ENCODE measurements at places on chromosomes 3 and 15.

- DNase-seq = no peak
Observed at GRCh38 chr15:70195171-70195570, 97.5 kb upstream of the TLE3 start.

GRCh38 chr15:36941798-36942197, 158.6 kb downstream of the MEIS2 start:
- no peak for DNase-seq

GRCh38 chr15:47466357-47466756, 250.9 kb upstream of the SEMA6D start:
- no peak for DNase-seq

- DNase-seq = no peak
Observed at GRCh38 chr3:197956626-197956988, 3.4 kb upstream of the LMLN start.

DNA sequence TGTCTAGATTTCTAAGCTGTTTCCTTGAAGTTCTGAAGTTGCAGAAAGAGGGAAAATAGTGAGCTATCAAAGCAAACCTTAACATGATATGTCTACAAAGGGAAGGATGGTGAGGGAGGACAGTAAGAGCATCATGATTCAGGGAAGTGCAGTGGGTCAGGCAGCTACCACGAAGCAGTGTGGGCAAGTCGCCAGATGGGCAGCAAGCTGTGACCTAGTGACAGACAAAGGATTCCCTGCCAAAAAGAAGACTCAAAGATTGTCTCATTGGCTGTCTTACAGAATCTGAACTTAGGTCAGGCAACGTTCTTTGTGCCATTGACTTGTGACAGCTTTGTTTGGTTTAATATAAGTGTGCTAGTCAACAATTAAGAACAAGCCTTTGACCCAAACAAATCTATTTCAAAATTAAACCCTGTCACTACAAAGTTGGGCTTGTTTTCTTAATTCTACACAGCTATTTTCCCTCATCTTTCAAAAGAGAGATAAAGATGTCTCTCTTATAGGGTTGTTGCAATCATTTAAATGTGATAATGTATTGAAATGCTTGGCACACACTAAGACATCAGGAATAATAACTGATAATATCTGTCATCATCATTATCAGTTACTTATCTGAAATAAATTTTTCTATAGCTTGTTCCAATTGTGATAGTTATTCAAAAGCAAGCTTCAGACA, 153.3 kb downstream of the ECT2 start:
- no peak for DNase-seq

GRCh38 chr15:54638666-54639065, 558.1 kb downstream of the RSL24D1 start:
- no peak for DNase-seq

DNA sequence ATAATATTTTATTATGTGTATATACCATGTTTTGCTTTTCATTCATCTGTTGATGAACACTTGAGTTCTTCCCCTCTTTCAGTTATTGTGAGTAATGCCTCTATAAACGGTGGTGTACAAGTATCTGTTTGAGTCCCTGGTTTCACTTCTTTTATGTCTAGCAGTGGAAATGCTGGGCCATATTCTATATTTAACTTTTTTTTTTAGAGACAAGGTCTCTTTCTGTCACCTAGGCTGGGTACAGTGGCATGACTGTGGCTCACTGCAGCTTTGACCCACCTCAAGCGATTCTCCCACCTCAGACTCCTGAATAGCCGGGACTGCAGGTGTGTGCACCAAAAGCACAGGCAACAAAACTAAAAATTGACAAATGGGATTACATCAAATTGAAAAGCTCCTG, 19.9 kb downstream of the GOLM2 start:
- no peak for DNase-seq

- DNase-seq = no peak
Observed at GRCh38 chr3:148173851-148174250, 523.9 kb upstream of the AGTR1 start.

- no peak for DNase-seq
Observed at GRCh38 chr3:14521611-14522010, 18.5 kb downstream of the GRIP2 start.

DNA sequence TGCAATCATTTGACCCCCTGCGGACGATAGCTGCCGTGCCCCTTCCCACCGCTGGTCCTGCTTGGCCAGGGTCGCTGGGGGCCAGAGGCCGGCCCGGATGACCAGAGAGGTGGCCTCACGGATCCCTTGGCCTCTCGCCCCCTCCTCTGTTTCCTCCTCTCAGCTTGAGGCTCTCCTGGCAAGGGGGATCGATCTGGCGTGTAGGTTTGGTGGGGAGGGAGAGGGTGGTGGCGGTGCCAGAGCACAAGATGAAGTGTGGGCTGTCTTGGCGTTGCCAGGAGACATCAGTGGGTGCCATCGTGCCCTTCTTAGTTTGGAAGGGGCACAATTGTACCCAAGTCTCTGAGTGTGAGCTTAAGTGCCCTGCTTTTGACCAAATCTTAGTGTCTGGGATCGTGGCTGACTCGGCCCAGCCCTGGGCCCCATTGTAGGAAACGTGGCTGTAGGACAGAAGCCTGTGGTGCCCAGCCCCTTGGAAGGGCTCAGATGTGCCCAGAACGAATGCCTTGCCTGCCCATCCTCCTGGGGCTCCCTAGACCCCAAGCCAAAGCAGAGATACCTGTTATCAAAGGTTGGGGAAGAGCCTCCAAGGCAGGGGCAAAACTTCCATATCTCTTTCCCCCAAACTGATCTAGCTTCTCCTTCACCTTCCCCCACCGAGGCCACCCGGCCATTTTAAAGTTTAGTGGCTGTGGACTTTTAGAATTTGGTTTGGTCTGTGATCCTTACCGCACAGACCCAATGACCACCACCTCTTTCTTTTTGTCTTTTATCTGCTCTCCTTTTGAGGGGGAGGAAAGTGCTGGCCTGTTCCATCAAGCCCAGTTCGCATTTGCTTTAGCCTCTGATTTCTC, 14.4 kb downstream of the NR2F2 start:
- DNase-seq = no peak

- no peak for DNase-seq
Observed at GRCh38 chr3:36557021-36557707, 176.9 kb downstream of the STAC start.

GRCh38 chr3:112699436-112699978, 58.6 kb upstream of the CCDC80 start:
- no peak for DNase-seq

DNA sequence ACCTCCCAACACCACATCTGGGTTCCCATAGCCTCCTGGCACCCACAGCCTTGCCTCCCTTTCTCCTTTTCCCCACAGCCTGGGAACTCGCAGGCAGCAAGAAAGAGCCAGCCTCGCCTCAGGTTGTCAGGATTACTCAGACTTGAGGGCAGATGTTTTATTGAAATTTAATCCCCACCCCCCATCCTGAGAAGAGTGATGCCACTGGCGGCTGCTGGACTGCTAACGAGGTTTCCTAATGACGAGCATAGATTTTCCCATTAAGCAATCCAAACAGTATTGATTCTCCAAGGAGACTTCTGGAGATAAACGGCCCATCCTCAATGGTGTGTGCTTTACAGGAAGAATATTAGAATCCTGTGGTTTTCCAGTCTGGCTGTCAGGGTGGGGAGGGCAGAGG, 13.7 kb downstream of the SHF start:
- DNase-seq = no peak

DNA sequence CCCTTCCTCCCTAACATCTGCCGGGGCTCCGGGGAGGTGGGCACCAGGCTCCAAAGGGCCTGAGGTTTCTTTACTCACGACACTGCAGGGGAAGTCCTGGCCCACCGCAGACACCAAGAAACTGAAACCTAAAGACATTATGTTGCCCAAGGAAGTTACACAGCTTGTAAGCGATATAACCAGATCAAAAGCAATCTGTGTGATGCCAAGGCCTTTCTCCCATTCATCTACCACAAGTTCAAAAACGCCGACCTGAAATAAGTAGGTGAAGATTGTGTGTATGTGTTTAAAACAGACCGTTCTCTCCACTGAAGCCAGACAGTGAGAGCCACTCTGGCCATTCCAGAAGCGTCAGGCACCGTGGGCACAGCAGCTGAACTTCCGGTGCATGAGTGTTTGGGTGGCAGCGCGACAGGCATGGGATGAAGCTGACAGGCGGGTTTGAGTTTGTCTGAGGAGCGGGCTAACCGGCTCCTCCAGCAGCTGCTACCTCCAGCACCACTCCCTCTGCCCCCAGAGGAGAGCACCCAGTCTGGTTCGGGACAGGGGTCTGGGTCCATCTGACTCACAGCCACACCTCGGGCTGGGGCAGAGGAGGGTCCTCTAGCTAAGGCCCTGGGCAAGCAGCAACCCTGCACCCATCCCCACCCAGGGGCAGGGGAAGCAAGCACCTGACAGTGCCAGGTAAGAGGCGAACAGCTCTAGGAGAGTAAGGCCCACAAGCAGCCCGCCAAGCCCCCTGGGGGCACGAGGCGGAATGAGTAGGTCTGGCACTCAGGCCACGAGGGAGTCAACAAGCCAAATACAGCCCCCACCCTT, 1.3 kb downstream of the TNK2 start:
- peak; percentile 57 for DNase-seq

GRCh38 chr3:187150599-187150998, 11.3 kb upstream of the RPL39L start:
- no peak for DNase-seq
